Caco-2 (cell line): ENCODE measurements at places on chromosomes 6 and 20. TPM values are rescaled to one million over a fixed set of nuclear protein-coding genes. Genes with fewer than 3 reads are reported as not detected.

FRS3 gene
- 4.1 and 4.3 TPM in 2 replicates for total RNA-seq

PRRT1 gene
- total RNA-seq = 2.0 and 3.6 TPM in 2 replicates

WFDC5 gene
- not detected in 2 replicates for total RNA-seq

THBS2 gene
- 0.07 TPM in 1 of 2 replicates, not detected in the other for total RNA-seq

GRCh38 chr6:44228031-44228430, 4.6 kb downstream of the SLC29A1 start:
- no peak for DNase-seq

GRCh38 chr6:7134999-7135745, 27.4 kb downstream of the RREB1 start:
- DNase-seq = no peak

DNA sequence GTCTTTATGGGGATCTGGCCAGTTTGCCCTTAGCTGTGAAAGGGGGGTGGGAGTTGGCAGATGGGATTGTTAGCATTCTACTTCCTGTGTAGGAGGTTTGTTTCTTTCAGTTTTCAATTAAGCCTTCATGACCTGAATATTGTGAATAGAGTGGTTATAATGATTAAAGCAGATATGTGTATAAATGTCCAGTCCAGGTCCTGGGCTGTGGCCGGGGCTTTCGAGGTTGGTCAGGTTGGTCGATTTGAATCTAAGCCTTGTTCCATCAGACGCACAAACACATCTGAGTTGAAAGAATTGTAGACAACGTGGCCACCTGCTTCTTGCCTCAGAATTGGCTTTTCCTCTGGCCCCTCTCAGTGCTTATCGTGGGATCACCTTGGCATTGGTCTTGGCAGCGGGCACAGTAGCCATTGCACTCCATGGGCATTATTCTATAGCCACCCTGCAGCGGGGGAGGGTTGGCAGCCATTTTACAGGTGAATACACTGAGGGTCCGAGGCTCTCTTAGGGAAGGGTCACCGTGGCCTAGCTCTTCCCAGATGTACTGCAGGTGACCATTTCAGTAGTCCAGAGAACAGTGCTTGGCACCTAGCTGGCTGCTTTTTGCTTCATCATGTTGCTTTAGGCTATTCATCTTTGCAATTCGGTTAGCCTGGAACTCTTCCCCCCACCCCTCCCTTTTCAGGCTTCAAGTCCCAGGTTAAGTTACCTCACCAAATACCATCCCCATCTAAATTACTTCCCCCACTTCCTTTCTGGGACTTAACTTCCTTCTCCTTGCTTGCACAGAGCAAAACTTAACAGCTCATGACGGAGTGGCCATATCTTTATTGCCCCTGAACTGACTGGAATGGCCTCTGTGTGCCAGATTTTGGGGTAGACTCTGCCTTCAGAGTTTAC, 1.1 kb downstream of the RNF114 start:
- DNase-seq = no peak

- no peak for DNase-seq
These were observed 34.7 kb downstream of the SLC2A4RG start for GRCh38 chr20:63774306-63774705.

DNA sequence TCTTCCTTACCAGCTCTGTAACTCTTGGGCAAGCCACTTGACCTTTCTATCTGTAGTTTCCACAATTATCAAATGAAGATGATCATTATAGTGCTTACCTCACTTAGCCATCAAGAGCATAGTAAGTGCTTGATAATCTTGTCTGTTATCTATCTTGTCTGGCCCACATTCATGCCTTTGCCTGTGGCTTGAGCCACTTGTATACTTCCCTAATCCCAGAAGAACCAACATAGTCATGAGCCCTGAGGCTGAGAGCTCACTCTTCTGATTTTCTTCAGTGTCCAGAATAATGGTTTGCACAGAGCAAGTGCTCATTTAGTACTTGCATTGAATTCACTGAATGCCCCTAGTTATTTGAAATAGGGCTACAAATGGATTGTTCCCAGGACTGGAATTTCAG, 108.2 kb downstream of the SASH1 start:
- no peak for DNase-seq

- DNase-seq = no peak
These were observed 217.2 kb downstream of the CDKAL1 start for GRCh38 chr6:20751293-20751935.

DNA sequence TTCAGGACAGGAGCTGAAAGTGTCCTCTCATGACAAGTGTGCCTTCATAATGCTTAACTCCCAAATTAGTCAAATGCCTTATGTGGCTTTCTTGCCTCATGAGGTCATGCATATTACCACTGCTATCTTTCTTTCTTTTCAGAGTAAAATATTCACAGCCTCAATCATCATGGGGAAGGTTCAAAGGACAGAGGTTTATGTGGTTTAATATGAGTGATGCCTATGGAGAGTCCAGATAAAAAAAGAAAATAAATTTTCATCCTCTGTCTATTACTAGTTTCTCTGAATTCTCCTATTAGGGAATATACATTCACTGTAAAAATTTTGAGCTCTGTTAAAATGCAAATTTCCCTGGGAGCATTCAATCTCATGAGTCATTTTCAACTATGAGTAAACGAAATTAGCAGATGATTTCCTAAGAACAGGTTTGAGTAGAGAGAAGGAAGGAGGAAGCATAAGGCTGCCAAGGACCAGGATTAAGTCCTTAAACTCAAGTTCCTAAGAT, 396.9 kb upstream of the ADGRB3 start:
- DNase-seq = no peak

DNA sequence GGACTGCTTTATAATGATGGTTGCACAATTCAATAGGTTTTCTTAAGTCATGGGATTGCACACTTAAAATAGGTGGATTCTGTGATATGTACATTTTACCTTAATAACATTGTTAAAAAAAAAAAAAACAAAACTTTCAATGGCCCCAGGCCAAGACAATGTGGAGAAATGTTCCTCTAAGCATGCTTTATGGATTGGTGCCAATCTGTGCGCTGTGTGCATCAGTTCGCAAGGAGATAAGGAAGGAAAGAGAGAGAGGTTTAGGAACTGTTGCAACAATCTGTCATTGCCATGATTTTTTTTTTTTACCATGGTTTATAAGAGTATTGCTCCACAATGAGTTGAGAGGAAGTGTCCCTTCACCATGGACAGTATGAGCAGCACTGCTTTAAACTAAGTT, 399.6 kb downstream of the PTPRT start:
- no peak for DNase-seq

DNA sequence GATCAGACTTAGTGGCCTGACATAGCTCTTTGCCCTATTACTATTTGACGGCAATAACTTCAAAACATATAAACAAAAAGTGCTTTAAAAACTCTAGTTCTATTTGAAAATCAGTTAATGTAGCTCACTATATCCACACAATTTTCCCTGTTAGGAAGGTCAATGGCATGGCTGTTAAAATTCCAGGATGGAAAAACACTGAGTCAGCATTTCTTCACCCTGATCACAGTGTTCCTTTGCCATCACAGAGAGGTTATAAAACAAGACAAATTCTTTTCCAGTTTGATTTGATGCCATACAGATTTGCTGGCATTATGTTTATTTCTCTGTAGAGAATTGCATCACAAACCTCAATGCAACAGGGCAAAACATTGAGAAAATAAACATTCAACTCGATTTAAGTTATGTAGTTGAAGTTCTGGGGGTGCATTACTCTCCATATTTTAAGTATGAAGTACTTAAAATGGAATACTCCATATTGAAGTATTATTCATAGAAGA, 253.7 kb upstream of the HSF2 start:
- DNase-seq = no peak

DNA sequence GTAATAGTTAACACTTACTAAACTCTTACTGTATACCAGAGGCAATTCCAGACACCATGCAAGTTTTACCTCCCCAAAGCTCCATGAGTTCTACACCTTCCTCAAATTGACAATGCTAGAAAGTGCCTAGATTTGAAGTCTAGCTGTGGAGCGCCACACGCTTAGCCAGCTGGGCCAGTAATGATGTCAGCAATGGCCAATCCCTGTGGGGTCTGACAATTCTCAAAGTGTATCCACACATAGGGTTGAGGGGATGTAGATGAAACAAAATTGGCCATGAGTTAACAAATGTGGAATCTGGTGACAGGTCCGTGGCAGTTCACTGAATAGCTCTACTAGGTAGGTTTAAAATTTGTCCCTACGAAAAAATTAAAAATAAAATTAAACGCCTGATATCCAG, 1.3 kb downstream of the ZNF343 start:
- no peak for DNase-seq

DNA sequence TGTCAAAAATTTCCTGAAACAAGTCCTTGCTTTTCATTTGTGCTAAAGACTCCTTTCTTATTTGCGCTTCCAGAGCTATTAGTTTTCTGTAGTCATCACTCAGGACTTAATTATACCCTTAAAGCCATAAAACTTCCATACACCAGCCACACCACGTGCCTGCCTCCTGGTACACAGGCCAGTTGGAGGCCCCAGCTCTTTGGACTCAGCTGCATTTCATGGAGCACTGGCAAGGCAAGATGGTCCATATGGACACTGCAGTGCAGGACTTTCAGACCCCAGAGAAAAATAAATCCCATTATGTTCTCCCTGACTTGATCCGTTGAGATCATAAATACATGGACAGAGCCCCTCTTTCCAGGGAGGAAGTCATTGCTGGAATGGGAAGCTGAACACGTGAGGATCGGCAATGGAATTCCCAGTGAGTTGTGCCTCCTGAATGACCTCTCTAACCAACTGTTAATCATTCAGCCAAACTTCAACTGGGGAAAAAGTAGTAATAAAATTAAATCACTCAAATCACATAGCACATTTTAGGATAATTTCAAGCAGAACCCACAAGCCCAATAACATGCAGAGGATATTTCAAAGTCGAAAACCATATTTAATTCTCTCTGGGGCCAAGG, 173.1 kb downstream of the HACE1 start:
- DNase-seq = peak; percentile 5

- peak; percentile 81 for DNase-seq
These were observed 288.7 kb upstream of the CDYL start for GRCh38 chr6:4487538-4487937.

DNA sequence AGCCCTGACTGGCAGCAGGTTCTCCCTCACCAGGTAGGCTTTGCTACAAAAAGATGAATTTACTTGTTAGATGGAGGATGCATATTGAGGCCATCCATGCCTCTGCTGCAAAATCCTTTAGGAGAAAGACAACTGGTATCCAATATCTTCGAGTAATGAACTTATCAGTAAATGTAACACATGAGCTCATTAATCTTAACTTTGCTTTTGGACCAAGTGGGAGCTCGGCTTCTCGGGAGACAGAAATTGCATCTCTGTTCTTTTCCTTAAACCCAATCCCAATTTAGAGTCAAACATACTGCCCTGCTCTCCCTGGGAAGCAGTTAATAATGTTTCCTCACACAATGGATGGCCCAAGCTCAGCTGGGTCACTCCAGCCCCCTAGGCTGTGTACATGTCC, 330.5 kb downstream of the ZFAND3 start:
- no peak for DNase-seq

DNA sequence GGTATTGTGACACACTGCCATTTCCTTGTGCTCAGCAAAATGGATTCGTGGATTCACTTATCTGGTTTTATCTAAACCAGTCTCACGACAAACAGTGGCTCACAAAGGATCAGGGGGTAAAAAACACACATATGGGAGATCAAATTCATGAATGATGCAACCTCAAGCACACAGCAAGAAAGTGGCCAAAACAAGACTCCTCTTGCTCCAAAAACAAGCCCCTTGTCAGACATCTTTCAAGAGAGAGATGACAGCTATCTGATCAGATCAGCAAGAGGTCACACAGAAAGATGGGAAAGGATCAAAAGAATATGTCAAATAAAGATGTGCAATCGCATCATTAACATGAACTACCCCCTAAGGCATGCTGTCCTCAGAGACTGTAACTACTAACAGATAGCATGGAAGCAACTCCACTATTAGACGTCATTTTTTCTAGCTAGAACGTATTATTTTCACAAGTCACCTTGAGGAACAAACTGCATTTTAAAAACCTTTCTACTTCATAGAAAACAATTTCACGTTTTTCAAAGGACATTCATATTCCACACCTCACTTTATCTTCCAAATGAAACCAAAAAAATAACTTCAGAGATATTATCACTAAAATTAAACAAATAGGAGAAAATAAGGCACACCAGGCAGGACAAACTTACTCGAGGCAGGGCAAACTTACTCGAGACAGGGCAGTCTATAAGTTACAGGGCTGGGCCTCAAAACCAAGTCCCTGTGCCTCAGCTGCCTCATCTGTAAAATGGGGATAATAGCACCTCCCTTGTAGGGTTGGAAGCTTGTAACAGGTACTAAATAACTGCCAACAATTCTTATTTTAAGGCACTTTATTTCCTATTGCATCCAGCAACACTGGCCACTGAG, 122.3 kb downstream of the PREX1 start:
- DNase-seq = no peak

- DNase-seq = no peak
These were observed 1938.5 kb upstream of the DEFB115 start for GRCh38 chr20:29318871-29319461.

GRCh38 chr6:157200611-157201010, 122.7 kb downstream of the TMEM242 start:
- no peak for DNase-seq

GRCh38 chr6:163404825-163405265, 9.7 kb upstream of the QKI start:
- no peak for DNase-seq

GRCh38 chr6:108837236-108837971, 10.8 kb upstream of the ARMC2 start:
- no peak for DNase-seq

DNA sequence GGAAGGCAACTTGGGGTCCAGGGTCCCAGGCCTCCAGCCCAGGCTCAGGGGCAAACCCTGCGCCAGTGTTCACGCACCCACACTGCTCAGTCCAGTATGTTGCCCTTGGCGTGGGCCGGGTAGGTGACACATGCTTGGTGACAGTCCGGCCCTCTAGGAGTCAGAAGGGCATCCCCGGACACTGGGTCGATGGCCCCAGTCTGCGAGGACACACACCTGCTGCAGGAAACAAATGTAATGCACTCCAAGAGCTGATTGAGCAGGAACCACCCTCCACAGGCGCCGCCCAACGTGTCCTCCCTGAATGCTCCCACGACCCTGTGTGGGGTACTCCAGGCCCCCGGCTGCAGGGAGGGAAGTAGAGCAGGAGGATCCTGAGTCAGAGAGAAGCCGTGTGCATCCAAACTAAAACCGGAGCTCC, 160.7 kb downstream of the DLL1 start:
- no peak for DNase-seq

DNA sequence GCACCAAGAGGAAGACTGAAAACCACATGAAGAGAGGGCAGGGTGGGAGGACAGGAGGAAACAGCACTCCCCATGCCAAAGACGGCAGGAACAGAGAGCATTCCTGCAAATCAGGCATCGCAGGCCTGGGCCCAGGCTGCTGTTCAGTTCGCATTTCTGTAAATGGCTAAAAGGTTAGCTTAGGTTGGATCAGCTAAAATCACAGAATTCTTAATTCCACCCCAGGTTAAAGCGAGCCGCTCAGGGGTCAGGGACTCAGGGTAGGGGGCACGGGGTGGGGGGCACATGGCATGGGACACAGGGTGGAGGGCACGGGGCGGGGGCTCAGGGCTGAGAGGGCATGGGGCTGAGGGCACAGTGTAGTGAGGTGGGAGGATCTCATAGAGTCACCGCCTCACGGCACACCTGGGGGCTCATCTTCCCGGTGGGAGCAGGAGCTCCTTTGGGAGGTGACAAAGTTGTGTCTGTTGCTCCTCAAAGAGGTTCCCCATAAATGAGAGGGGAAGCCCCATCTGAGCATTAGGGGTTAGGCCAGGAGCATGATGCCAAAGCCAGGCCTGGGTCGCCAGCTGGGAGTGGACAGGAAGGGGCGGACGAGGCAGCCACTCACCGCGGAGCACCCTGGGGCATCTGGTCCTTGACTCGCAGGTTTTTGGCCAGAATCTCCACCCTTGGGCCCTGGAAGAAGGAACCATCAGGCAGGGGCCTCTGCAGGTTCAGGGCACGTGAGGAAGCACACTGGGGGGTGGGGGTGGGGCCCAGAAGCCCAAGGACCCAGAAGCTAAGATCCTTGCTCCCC, 200.7 kb downstream of the PREX1 start:
- DNase-seq = no peak
